ENCODE measurements at places on chromosomes 16 and 17. TPM values are rescaled to one million over a fixed set of nuclear protein-coding genes. Genes with fewer than 3 reads are reported as not detected.

Gene ABCA8
- total RNA-seq, result 10.9 TPM

DNA sequence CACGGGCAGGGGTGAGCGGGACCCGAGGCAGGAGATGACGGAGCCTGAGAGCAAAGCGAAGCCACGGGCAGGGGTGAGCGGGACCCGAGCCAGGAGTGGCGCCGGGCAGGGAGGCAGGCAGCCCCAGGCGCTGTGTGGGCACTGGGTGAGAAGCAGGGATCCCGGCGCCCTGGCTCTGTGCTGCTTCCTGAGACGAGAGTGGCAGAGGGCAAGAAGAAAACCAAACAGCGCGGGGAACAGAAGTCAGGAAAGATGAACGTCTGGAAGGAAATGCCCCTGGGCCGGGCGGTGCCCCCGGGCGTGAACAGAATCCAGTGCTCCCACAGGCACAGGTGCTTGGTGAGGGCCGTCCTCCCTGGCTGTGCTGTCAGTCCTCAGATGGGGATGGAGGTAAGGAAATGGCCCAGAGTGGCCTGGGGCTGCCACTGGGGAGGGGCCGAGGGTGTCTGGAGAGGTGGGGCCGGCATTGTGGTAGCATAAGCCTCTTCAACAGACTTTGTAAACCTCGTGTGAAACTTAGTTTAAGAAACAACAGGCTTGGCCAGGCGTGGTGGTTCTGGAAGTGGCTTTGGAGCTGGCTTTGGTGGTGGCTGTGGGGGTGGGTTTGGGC is 9.8 kb downstream of the ASPSCR1 start:
- no peak overlapping the region for H3K4me3 ChIP-seq
- H3K27ac ChIP-seq, result no peak overlapping the region
- no peaks in the 10 kb centered on the region for H3K4me1 ChIP-seq
- no peak for DNase-seq
- H3K27me3 ChIP-seq, result no peaks in the 10 kb centered on the region
- H3K36me3 ChIP-seq, result no peaks in the 10 kb centered on the region

DNA sequence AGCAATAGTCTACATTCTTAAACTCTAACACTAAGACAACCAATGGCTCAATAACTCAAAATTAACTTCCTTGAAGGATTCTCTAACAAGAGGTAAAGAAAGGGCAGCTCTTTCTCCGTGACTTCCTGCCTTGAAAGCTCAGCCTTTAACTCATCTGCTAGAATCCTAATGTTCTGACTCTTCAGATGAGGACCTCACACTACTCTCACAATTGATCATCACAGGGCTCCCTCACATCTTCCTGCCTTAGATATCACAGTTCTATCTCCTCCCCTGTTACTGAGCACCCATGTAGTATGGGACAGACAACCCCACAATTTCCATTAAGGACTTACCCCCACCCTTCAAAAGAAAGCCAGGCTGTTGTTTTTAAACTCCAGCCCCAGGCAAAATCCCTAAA is 33.5 kb downstream of the SMURF2 start:
- no peaks in the 10 kb centered on the region for H3K36me3 ChIP-seq
- H3K27me3 ChIP-seq, result no peaks in the 10 kb centered on the region

DNA sequence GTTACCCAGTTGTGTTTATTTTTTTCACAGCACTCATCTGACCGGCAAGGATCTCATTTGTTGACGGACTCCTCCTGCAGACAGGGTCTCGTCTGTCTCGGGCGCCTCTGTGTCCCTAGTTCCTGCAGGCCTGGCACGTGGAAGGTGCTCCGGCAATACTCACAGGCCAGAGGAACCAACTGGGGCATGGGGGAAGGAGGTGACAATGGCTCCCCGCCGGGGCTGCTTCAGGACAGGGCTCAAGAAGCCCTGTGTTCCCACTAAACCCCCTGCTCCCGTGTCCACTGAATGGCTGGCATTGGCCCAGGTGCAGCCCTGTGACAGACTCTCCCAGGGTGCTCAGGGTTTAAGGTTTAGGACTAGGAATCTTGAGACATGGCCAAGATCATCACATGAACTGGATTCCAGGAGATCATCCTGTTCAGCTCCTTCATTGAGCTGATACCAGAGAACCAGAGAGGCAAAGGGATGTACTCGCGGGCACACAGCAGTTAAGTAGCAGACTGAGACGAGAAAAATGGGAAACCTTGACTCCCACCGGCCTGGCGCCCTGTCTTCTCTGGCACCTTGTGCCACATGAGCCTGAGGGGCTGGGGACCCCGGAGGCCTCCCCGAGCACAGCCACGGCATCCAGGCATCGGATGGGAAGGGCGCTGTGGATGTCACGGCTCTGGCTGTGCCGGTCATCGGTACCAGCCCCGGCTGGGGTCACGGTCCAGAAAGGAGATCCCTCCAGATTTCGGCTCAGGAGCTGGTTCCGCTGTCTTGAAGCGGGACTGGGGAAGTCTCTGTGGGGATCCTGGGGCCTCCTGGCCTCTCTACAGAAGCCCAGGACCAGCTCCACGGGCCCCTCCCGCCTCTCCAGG is 29.0 kb downstream of the TIMM22 start:
- peak overlapping the region; percentile 22 for H3K27ac ChIP-seq
- no peak overlapping the region for H3K4me3 ChIP-seq
- H3K4me1 ChIP-seq, result no peaks in the 10 kb centered on the region

- no peak for DNase-seq
- no peaks in the 10 kb centered on the region for H3K27me3 ChIP-seq
- no peak overlapping the region for H3K4me3 ChIP-seq
- no peaks in the 10 kb centered on the region for H3K4me1 ChIP-seq
Observed at GRCh38 chr16:85544016-85544415, 69.1 kb upstream of the GSE1 start.

Gene AOC3
- total RNA-seq, result 6.6 TPM

DNA sequence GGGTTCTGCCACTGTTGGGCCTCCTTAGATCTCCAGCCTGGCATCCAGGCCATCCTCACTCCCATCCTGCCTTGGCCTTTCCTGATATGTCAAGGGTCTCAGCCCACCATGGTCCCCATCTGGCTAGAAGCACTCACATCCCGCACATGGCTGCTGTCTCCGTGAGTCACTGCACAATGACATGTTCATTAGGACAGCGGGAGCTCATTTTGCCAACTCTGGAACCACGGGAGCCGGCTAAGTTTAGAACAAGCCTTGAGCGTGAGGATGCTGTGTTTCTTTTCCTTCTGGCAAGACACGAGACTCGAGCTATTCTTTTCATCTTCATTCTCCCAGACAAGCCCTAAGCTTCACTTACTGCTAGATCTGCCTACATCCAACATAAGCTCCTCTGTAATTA is 65.7 kb upstream of the KSR1 start:
- H3K36me3 ChIP-seq, result no peaks in the 10 kb centered on the region
- no peak for DNase-seq
- H3K4me3 ChIP-seq, result no peak overlapping the region
- H3K4me1 ChIP-seq, result no peaks in the 10 kb centered on the region
- H3K27ac ChIP-seq, result no peak overlapping the region
